ENCODE measurements at places on chromosomes 13 and 19.

DNA sequence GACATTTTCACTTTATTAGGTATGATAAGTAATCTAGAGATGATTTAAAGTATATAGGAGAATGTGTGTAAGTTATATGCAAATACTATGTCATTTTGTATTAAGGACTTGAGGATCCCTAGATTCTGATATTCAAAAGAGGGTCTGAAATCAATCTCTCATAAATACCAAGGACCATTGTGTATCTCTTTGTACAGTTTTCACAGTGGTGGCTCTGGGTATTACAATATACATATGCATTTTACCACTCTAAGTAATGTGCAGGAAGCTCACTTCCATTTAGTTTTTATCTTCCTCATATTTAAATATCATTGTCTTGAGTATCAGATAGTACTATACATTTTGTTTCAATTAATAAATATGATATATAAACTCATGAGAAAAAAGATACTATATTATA lies 862.6 kb upstream of the PCDH20 start:
- DNase-seq, result no peak

- DNase-seq, result peak; percentile 73
These were observed 12.7 kb downstream of the NPAS1 start for GRCh38 chr19:47032171-47032811.

DNA sequence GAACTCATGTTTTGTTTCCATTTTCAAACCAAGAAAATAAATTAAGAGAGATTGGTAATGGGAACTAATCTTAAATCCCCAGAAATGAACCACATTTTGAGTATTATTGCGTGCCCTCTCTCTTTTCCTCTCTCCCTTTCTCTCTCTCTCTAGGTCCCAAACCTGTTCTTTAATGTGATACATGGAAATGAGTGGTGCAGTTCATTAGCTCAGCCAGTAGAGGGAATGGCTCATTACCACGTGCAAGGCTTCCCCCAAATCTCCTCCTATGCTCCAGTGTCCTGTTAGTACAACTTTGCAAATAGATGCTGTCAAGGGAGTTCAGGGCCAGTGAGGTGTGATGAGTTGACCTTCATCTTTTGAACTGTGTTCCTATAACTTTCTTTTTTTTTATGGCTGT lies 178.4 kb downstream of the FGF9 start:
- DNase-seq, result peak; percentile 36

DNA sequence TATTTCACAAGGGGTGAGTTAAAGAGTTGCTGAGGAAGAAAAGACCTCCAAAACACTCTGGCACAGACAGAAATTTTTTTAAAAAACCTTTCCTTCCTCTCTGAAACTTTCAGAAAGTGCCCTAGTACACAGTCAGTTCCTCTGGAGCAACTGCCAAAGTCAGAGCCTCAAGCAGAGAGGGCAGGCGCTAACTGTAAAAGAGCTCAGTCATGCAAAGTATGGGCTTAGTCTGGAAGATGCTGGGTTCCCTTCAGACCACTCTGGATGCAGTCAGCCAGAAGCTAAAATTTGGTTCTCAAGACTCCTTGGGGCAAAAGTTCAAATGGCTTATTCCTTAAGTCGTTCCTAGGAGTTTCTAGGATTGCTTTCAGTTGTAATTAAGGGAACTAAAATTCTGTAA lies 671.6 kb downstream of the PCDH9 start:
- DNase-seq, result no peak

DNA sequence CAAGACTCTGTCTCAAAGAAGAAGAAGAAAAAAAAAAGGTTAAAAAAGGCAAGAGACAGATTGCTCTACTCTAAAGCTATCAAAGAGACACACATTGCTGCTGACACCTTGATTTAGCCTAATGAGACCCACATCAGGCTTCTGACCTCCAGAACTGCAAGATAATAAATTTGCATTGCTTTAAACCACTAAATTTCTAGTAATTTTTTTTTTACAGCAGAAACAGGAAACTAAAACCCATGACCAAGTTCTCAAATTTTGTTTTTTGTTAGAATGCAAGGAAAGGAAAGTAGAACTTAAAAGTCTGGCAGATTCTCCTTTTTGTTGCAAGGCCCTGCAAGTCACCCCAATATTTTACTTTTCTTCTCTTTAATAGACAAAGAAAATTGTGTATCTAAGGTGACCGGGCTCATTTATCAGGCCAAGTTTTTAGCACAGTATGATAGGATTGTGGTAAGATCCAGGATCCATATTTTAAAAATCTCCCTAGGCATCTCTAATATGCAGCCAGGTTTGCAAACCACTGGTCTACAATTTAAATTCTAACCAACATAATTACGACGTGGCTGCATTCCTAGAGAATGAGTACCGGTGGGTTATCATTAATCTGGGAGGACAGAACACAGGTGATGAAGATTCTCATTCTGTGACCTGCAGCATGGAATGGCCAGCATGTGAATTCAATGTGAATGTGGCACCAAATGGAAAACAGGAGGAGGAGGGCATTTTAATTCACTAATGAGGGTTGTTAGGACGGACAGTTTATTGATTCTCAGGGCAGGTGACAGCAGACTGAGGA lies 56.7 kb upstream of the MED4 start:
- peak; percentile 21 for DNase-seq

- no peak for DNase-seq
These were observed 151.7 kb downstream of the LHFPL6 start for GRCh38 chr13:39451301-39451700.

- no peak for DNase-seq
These were observed 479.7 kb downstream of the FOXO1 start for GRCh38 chr13:40186626-40187323.

DNA sequence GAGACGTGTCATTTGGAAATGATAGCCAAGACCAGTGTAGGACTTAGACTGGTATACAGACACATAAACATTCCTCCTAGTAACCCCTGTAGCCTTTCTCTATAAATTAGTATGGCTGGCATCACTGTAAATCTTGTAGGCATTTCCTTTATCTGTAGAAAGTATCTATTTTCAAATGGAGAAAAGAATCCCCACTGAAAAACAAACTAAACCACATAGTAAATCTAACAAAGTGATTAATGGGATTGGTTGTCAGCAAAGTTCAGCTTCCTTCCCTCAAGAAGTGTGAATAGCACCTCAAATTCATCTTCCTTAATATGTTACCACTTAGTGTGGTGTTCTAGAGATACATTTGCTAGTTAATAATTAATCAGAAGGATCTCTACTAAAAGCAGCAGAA lies 119.4 kb upstream of the NBEA start:
- DNase-seq, result no peak

GRCh38 chr13:74299721-74300120 lies 165.5 kb upstream of the KLF12 start:
- no peak for DNase-seq

DNA sequence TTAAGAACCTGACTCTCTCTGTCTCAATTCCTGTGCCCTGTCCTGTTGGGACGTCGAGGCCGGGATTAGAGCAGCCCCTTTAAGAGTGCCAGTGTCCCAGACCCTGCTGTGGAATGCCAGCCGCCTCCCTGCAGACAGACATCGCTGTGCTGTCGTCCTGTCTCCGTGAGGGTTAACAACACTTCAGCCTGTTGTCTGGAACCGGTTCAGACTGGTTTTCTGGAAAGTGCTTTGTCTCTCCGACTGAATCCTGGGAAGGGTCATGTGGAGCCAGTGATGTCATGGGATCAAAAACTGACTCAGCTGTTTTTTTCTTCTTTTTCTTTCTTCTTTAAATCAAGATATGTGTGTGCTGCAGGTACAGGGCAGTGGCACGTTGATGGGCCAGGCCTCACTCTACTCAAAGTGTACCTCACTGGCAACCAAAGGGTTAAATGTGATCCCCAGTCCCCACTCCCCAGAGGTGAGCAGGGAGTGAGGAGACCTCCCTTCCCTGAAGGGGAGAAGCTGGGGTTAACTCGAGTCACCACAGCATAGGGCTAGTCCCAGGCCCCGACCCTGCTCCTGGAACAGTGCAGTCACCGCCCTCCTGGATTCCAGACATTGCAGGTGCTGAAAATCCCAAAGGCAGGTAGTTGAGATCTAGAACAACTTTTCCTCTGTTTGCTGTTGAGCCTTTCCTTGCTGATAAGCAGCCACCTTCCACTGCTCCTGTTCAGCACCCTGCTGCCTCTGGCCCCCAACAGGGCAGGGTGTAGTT lies 50.8 kb downstream of the TSSK6 start:
- no peak for DNase-seq

- DNase-seq, result no peak
These were observed 251.7 kb upstream of the IRS2 start for GRCh38 chr13:110037925-110038573.

- no peak for DNase-seq
These were observed 7.9 kb upstream of the MYO16 start for GRCh38 chr13:108621462-108621861.

DNA sequence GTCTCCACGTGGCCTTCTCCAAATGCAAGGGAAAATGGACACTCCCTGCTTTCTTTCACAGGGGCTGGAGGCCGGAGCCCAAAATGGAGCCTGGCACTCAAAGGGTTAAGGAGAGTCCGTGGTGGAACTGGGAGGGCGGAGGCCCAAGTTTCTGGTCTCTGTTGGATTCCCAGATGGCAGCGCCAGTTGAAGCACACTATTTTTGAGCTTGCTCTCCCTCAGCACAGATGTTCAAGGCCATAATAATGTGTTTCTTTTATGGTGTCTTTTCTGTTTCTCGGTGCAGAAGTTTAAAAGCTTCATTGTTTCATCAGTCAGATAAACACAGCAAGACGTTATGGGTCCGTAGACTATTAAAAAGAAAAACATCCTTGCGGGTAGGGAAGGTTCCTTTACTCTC lies 67.6 kb downstream of the TNFRSF19 start:
- DNase-seq, result no peak

DNA sequence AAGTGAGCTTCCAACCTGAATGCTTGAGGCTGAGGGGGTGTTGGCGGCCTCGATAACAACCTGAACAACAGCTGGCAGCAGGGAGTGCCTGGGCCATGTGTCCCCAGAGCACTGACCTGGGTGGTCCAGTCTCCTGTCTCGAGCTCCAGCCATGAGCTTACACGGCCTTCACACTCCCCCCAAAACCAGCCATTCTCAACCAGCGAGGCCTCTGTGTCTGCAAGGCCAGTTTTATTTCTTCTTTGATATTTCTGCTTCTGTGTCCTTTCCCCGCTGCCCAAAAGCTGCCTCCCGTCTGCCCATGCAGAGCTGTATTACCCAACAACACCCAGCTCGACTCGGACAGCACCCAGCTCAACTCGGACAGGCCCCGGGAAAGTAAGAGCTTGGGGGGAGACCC lies 32.5 kb upstream of the TFDP1 start:
- no peak for DNase-seq

DNA sequence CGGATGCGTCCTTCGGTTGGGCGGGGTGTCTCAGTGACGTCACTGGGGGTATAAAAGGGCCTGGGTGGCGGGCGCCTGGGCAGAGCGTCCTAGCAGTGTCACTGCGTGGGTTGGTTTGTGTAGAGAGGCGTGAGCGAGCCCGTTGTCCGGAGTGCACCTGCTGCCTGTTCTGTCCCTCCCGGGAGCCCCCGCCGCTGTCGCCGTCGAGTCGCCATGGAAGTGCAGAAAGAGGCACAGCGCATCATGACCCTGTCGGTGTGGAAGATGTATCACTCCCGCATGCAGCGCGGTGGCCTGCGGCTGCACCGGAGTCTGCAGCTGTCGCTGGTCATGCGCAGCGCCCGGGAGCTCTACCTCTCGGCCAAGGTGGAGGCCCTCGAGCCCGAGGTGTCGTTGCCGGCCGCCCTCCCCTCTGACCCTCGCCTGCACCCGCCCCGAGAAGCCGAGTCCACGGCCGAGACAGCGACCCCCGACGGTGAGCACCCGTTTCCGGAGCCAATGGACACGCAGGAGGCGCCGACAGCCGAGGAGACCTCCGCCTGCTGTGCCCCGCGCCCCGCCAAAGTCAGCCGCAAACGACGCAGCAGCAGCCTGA lies 2.9 kb downstream of the IER2 start:
- DNase-seq, result peak; percentile 98

DNA sequence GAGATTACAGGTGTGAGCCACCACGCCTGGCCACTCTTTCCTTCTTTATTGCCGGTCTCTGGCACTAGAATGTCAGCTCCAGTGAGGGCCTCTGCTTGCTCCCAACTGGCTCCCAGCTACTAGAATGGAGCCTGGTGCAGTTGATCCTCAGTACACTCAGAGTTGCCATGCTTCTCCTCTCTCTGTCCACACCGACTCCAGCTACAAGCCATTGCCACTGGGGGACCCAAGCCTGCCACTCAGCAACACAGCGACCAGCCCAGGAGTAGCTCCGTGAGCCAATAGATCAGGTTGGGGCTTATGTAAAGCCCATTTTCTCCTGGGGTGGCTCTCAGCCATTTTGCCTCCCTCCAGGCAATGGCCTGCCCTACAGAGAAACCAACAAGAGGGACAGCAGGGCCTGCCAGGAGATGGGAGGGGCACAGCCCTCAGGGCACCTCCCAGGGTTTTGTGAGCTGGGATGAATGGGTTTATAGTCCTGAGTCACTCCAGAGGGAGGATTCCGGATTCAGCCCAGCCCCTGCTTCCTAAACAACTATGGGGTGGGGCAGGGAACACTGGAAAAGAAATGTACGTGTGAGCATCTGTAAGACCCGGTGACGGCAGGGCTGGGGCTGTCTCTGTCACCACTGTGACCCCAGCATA lies 36.5 kb downstream of the OPA3 start:
- no peak for DNase-seq

- peak; percentile 83 for DNase-seq
These were observed 18.6 kb downstream of the DEDD2 start for GRCh38 chr19:42198676-42199439.

GRCh38 chr19:47343194-47343802 lies 5.8 kb upstream of the DHX34 start:
- no peak for DNase-seq

- no peak for DNase-seq
These were observed 17.9 kb downstream of the SLAIN1 start for GRCh38 chr13:77715233-77715891.

GRCh38 chr19:12639901-12640613 lies 26.5 kb downstream of the MAN2B1 start:
- DNase-seq, result peak; percentile 90

GRCh38 chr13:78341032-78341431 lies 262.3 kb downstream of the POU4F1 start:
- DNase-seq, result no peak

GRCh38 chr13:26880735-26881134 lies 120.1 kb upstream of the GPR12 start:
- no peak for DNase-seq

DNA sequence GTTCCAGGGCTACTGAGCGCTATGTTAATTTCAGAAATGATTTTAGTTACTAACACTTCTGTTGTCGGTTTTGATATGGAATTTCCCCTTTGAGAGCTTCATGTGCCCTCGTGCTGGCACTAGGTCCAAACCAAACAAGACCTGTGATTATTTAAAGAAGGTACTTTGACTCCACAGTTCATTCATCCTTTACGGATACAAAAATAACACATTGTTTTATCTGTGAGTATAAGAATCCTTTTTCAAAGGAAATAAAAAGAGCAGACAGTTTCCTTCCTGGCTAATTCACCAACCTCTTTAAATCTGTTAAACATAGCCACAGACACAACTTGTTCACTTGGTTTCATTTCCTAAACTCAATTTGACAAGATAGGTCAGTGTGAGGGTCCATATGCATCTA lies 141.2 kb downstream of the FLT1 start:
- no peak for DNase-seq

All from CD4-positive, alpha-beta T cell treated with Interleukin-2 at 100 ng/mL for 4 hours (primary cell).